Neural cell (in vitro differentiated cells): ENCODE measurements at places on chromosomes 12 and 14. TPM values are rescaled to one million over a fixed set of nuclear protein-coding genes. Genes with fewer than 3 reads are reported as not detected.

The SMCO2 gene
- 2.4 TPM in 1 of 2 replicates, not detected in the other for polyA plus RNA-seq

The NUDT14 gene
- polyA plus RNA-seq: 33.7 and 55.0 TPM in 2 replicates

The CCDC197 gene
- not detected in 2 replicates for polyA plus RNA-seq

The ASB8 gene
- polyA plus RNA-seq: 41.7 and 54.8 TPM in 2 replicates

The GPRC5D gene
- polyA plus RNA-seq: not detected in 2 replicates

The NOVA1 gene
- polyA plus RNA-seq: 119 and 121 TPM in 2 replicates

The RASSF3 gene
- 0.06 and 0.64 TPM in 2 replicates for polyA plus RNA-seq

The ADCY6 gene
- 43.1 and 48.2 TPM in 2 replicates for polyA plus RNA-seq

The TPH2 gene
- polyA plus RNA-seq: 0.12 and 0.33 TPM in 2 replicates

The TMTC3 gene
- polyA plus RNA-seq: 13.7 and 17.2 TPM in 2 replicates

The RTL1 gene
- 0.20 TPM in 1 of 2 replicates, not detected in the other for polyA plus RNA-seq

The DCN gene
- polyA plus RNA-seq: 0.76 TPM in 1 of 2 replicates, not detected in the other

The KRT6B gene
- not detected in 2 replicates for polyA plus RNA-seq

The TCL1B gene
- not detected in 2 replicates for polyA plus RNA-seq

The CLEC7A gene
- polyA plus RNA-seq: not detected in 2 replicates

The RFLNA gene
- 5.6 and 9.6 TPM in 2 replicates for polyA plus RNA-seq

The ANG gene
- polyA plus RNA-seq: 0.47 TPM in 1 of 2 replicates, not detected in the other

The SLC4A8 gene
- 34.5 and 37.8 TPM in 2 replicates for polyA plus RNA-seq

The KRT7 gene
- not detected in 2 replicates for polyA plus RNA-seq

The RNASE3 gene
- not detected in 2 replicates for polyA plus RNA-seq

The DERA gene
- 7.7 and 8.5 TPM in 2 replicates for polyA plus RNA-seq

The KCNA1 gene
- polyA plus RNA-seq: 11.6 and 14.7 TPM in 2 replicates

The RASSF8 gene
- 8.3 and 11.4 TPM in 2 replicates for polyA plus RNA-seq

The PTPN6 gene
- not detected in 2 replicates for polyA plus RNA-seq
